ENCODE measurements at places on chromosomes 12 and 14.

DNA sequence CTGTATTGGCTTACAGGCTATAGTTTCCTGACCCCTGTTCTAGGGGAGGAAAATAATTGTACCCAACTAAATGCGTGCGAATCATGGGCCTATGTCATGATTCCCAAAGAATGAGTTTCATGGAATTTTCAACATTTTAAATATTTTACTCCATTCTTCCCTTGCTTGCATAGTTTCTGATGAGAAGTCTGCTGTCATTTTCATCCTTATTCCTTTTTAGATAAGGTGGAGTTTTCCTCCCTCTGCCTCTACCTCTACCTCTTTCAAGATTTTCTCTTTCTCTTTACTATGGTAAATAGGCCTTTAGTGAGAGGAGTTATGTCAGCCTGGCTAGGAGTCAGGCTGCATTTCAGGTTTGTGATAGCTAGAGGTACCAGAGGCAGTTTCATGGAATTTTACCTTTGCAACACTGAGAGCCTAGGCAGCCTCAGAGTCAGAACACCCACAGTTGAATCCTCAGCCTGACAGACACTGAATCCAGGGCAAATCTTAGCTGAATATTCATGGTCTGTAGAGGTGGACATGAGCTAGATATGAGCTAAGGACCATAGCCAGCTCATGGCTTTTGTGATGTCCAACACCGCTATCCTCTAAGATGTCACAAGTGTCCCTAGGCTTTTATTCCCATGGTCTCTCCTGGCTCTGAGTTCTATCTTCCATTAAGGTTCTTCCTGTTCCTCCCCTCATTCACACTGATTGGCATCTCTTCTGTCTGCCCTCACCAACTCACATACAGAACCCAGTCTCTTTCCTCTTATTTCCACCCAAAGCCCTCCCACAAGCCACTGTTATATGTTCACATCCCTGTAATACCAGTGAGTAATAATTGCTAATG lies 6.0 kb downstream of the SERPINA3 start:
- DNase-seq = no peak

GRCh38 chr12:77754086-77754485 lies 76.6 kb upstream of the NAV3 start:
- no peak for DNase-seq

DNA sequence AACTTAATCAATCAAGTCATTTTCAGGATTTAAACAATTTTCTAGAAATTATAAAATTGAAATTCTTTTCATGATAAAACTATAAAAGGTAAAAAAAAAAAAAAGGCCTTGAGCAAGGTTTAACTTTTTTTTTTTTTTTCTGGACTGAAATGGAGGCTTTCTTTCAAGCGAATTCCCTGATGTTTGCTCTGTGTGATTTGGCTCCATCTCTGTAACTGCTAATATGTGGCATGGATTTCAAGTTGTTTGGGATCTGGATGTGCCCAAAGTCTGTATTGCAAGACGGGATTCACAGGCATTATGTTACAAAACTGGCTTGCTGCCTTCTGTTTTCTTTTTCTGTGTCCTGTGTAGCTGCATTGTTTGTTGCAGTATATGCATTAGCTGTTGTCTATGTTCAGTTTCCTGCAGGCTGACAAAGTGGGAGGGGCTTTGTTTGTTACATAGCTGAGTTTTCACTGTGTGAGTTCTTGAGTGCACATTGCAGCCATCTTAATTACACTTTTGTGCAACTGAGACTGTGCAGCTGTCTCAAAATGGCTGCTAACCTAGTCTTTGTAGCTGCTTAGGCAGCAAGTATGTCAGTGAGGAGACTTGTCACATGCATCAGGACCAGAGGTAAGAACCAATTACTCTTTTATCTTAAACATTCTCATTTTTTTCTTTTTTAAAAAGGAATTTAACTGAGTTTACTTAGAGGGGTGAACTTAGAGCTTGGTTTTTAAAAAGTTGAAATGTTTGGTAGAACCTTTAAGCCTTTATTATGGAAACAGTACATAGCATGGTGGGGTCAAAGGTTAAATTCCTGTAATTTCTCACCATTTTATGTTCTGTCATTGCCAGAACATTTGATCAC lies 19.5 kb downstream of the ATF7IP start:
- DNase-seq = peak; percentile 72

DNA sequence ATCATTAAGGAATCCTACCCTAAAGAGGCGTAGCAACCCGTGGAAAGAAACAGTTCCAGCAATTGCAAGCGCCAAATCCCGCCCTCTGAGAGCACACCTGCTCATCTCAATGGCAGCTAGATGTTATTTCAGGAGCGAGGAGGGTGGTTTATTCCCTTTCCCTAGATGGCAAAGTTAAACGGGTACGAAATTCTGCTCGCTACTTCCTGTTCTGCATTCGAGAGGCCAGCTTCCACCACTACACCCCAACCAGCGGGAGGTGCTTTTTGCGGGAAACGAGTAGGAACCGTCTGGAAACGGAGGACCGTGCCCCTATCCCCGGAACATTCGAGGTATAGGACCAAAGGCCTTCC lies 536 bp downstream of the VPS29 start:
- no peak for DNase-seq

DNA sequence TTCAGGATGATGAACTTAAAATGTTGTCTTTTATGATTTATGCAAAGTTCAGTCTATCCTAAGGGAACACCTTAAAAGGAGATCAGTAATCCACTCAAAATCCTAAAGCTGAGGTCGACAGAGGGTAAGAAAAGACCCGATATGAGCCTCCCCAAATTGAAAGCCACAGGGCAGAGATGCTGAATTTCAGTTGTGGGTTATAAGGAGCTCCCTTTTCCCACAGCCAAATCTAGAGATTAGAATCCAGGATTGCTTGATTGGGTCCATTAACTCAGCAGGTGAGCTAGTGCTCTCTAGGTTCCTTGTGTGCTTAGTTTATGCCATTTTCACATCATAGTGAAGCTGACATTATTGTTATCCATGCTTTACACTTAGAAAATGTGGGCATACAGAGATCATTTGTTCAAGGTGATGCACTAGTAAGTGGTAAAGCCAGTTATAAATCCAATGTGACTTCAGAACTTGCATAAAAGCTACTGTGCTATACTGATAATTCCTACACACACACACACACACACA lies 417.5 kb downstream of the TMEM117 start:
- no peak for DNase-seq

DNA sequence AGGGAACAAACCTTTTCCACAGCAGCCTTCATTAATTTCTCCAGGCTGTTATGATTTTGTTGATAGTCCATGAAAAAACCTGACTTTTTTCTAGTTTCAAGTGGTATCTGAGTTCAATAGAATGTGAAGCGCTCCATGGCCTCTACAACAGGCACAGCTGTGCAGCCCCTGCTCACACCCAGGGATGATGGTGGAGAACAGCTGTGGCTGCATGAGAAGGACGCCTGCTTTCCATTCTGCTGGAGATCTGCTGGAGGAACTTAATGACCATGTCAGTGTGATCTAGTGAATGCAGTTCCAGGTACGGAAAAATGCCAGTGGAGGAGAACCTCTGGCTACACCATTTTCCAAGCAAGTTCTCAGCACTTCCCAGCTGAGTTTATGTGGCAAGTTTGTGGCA lies 80.6 kb downstream of the PIWIL1 start:
- no peak for DNase-seq

DNA sequence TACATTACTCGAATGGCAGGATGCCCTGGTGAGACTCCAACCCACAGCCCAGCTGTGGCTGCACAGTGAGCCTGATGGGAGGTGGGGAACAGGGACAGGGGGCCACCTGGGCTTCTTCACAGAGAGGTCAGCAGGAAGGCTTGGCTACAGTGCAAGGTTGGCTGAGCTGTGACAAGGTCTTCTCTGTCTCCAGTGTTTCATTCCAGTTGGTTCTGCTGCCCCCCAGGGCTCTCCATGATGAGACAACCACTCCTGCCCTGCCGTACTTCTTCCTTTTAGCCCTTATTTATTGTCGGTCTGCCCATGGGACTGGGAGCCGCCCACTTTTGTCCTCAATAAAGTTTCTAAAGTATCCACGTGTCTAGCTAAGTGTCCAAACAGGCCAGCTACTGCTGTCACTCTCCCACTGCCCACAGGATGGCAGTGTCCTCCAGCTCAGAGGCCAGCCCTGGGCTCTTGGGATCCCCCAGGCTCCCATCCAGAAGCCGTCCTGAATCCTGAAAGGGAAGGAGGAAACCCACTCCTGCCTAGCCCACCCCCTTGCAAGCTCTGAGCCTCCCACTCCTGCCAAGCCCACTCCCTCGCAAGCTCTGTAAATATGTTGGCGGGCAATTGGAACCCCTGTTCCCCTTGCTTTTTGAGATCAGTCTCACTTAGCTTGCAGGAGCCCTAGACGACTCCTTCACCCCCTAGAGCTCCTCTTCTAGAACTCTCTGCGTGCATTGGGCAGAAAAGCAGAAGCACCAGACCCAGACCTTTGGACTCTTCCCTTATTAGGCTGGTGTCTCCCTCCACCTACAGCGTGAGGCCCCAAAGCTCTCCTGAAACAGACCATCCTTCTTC lies 5.4 kb downstream of the C1QL4 start:
- no peak for DNase-seq

GRCh38 chr14:68816943-68817430 lies 24.1 kb upstream of the ZFP36L1 start:
- DNase-seq = no peak

- DNase-seq = no peak
Observed at GRCh38 chr14:51293149-51293911, 53.3 kb downstream of the TMX1 start.

GRCh38 chr12:101277443-101277842 lies 2.5 kb upstream of the UTP20 start:
- DNase-seq = no peak

- DNase-seq = no peak
Observed at GRCh38 chr14:58607952-58608317, 29.8 kb upstream of the DACT1 start.

GRCh38 chr14:41824441-41824840 lies 217.8 kb downstream of the LRFN5 start:
- no peak for DNase-seq

All from activated T-helper 2 cell treated with anti-CD3 and anti-CD28 coated beads, Interferon-gamma antibody, Interleukin-2, Interleukin-4, amounts not matched to agents 10 μg/mL and 5 μg/mL and 100 μg/mL, durations not matched to agents 14 hours and 24 hours and 36 hours (primary cell).